ENCODE measurements at places on chromosomes 5 and 9. TPM values are rescaled to one million over a fixed set of nuclear protein-coding genes. Genes with fewer than 3 reads are reported as not detected.

CRB2 gene
- total RNA-seq, result not detected

GRXCR2 gene
- not detected for total RNA-seq

CCL27 gene
- 0.52 TPM for total RNA-seq

GRCh38 chr9:119398350-119398749, 29.1 kb upstream of the BRINP1 start:
- H3K4me3 ChIP-seq, result no peak overlapping the region
- H3K36me3 ChIP-seq, result no peaks in the 10 kb centered on the region
- H3K4me1 ChIP-seq, result no peaks in the 10 kb centered on the region

- peaks cover 11% of the 10 kb centered on the region for H3K27me3 ChIP-seq
- no peak overlapping the region for H3K4me3 ChIP-seq
- H3K36me3 ChIP-seq, result no peaks in the 10 kb centered on the region
- no peak for DNase-seq
Measured at GRCh38 chr5:170171811-170172210, 61.0 kb upstream of the C5orf58 start.

DNA sequence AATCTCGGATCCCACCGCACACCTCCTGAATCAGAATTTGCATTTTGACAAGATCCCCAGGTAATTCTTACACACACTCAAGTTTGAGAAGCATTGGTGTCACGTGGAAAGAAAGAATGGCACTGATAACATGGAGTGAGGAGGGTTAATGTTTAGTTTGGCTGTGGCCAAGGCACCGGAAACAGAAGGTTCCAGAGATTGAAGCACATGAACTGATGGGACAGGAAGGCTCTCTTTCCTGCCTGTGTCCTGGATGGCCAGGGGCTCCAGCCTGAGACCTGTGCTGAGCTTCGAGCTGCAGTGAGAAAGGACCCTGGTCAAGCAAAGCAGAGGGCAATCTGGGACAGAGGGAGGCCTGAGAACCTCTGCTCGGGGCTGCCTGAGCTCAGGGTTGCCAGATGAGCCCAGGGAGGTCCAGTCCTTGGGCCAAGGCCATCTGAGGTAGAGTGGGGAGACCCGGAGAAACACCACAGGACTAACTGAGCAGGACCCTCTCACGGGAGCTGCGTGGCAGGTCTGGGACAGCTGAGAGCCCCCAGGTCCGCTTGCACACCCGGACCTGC, 27.3 kb downstream of the AFAP1L1 start:
- no peak for DNase-seq
- H3K4me3 ChIP-seq, result no peak overlapping the region
- H3K27me3 ChIP-seq, result peaks cover 2% of the 10 kb centered on the region
- H3K36me3 ChIP-seq, result no peaks in the 10 kb centered on the region
- no peak overlapping the region for H3K27ac ChIP-seq

GRCh38 chr5:106874974-106875373, 795.8 kb downstream of the EFNA5 start:
- no peaks in the 10 kb centered on the region for H3K4me1 ChIP-seq
- H3K27me3 ChIP-seq, result no peaks in the 10 kb centered on the region
- no peak overlapping the region for H3K4me3 ChIP-seq
- DNase-seq, result no peak
- H3K36me3 ChIP-seq, result no peaks in the 10 kb centered on the region

- no peak overlapping the region for H3K4me3 ChIP-seq
- DNase-seq, result no peak
- H3K27me3 ChIP-seq, result no peaks in the 10 kb centered on the region
Measured at GRCh38 chr5:174560861-174561260, 163.5 kb upstream of the MSX2 start.

- no peaks in the 10 kb centered on the region for H3K36me3 ChIP-seq
- H3K27me3 ChIP-seq, result no peaks in the 10 kb centered on the region
- H3K4me3 ChIP-seq, result no peak overlapping the region
Measured at GRCh38 chr5:124399426-124399961, 346.9 kb downstream of the ZNF608 start.

DNA sequence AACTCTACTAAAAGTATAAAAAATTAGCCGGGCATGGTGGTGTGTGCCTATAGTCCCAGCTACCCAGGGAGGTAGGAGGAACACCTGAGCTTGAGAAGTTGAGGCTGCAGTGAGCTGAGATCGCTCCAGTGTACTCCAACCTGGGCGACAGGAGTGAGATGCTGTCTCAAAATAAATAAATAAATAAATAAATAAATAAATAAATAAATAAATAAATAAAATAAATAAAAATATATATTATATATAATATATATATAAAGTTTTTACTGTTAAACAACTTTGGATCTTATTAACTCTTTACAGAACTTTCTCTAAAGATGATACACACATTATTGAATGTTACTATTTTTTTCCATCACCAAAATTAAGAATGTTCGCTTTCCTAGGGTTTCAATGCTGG, 38.4 kb downstream of the HMGCR start:
- H3K36me3 ChIP-seq, result peaks cover 27% of the 10 kb centered on the region
- H3K4me3 ChIP-seq, result no peak overlapping the region
- DNase-seq, result no peak
- no peaks in the 10 kb centered on the region for H3K4me1 ChIP-seq

DNA sequence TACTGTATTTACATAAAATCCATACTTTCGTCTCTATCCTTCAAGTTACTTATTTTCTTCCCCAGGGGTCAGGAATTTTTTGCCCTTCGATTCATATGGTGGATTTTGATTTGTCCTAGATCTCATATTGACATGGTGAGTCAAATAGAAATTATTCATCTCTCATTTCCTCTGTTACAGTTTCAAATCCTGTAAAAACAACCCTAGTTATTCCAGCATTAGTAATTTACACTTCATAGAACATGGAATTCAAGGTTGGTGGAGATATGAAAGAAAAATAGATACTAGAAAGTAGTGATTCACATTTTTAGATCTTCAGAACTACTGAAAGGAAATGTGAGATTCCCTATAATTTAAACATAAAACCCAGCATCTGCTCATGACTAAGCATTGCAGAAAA, 1331.0 kb upstream of the CDH9 start:
- H3K27ac ChIP-seq, result no peak overlapping the region
- no peak overlapping the region for H3K4me3 ChIP-seq
- H3K27me3 ChIP-seq, result no peaks in the 10 kb centered on the region

GRCh38 chr9:34399729-34400128, 23.0 kb upstream of the MYORG start:
- no peak for DNase-seq
- H3K4me3 ChIP-seq, result no peak overlapping the region
- H3K27me3 ChIP-seq, result no peaks in the 10 kb centered on the region
- no peaks in the 10 kb centered on the region for H3K36me3 ChIP-seq

DNA sequence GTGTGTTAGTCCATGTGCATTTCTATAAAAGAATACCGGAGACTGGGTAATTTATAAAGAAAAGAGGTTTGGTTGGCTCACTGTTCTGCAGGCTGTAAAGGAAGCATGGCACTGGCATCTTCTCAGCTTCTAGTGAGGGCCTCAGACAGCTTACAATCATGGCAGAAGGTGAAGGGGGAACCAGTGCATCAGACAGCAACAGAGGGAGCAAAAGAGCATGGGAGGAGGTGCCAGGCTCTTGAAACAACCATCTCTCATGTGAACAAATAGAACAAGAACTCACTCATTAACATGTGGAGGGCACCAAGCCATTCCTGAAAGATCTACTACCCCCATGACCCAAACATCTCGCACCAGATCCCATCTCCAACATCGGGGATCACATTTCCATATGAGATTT, 89.2 kb upstream of the IL33 start:
- H3K4me3 ChIP-seq, result no peak overlapping the region
- H3K36me3 ChIP-seq, result no peaks in the 10 kb centered on the region
- peaks cover 23% of the 10 kb centered on the region for H3K27me3 ChIP-seq
- H3K27ac ChIP-seq, result no peak overlapping the region
- no peaks in the 10 kb centered on the region for H3K4me1 ChIP-seq

DNA sequence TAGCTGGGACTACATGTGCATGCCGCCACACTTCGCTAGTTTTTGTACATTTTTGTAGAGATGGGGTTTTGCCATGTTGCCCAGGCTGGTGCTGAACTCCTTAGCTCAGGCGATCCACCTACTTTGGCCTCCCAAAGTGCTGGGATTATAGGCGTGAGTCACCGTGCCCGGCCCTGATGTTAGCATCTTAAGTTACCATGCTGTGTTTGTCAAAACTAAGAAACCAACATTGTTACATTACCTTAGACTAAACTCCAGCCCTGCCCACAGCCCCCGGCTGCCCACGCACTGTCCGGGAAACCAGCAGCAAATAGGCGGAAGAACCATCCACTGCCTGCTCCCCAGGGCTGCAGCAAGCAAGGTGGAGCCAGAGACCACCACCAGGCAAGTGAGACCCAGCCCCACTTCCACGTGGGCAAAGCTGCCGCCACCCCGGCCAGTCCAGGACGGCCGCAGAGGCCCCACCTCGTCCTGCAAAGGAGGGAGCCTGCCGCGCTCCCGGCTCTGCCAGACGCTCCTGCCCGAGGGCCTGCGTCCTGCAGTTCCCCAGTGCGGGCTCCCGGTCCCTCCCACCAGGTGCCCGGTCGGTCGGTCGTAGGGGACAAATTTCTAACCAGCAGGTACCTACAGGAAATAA, 35.7 kb upstream of the TXN start:
- peaks cover 2% of the 10 kb centered on the region for H3K27me3 ChIP-seq
- no peaks in the 10 kb centered on the region for H3K36me3 ChIP-seq
- H3K4me3 ChIP-seq, result no peak overlapping the region
- H3K4me1 ChIP-seq, result no peaks in the 10 kb centered on the region
- DNase-seq, result no peak
- H3K27ac ChIP-seq, result no peak overlapping the region

GRCh38 chr9:136095070-136096058, at the start of gene NACC2:
Gene NACC2, minus strand, starts transcription at chr9:136095289. Its CDS starts 44,768 bp downstream, at chr9:136050521.
- H3K4me3 ChIP-seq, result peak within 1 kb of the TSS; percentile 68

DNA sequence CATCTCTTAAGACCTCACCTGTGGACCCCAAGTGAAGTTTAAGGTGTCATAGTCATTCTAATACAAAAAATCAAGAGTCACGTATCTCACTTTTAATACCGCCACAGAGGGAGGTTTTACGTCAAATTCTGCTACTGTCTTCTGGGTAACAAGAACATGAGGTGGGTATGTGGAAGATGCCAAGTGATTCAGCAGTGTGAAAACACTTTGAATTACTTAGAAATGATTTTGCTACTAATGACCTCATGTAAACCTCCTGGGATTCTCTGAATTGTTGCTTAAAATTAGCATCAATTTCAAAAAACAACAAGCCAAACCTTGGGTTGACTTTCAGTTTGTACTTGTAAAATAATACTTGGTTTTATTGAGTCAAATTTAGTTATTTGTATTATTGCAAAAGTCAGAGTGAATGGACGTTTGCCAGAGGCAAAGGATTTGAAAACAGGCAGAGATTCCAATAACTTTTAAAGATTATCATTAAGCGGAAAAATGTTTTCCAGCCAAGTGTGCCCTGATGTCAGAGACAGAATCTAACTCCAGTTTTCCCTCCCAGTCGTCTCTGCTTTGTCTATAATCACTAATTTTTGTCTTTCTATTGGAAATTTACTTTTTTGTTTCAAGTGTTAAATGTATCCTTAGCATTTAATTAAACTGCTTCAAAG, 8.8 kb downstream of the DMRT2 start:
- H3K27ac ChIP-seq, result no peak overlapping the region
- no peaks in the 10 kb centered on the region for H3K4me1 ChIP-seq
- H3K36me3 ChIP-seq, result no peaks in the 10 kb centered on the region

GRCh38 chr9:102506406-102506805, 488.7 kb upstream of the CYLC2 start:
- H3K27me3 ChIP-seq, result no peaks in the 10 kb centered on the region
- DNase-seq, result no peak
- no peaks in the 10 kb centered on the region for H3K4me1 ChIP-seq
- H3K27ac ChIP-seq, result no peak overlapping the region
- no peak overlapping the region for H3K4me3 ChIP-seq
- H3K36me3 ChIP-seq, result no peaks in the 10 kb centered on the region

DNA sequence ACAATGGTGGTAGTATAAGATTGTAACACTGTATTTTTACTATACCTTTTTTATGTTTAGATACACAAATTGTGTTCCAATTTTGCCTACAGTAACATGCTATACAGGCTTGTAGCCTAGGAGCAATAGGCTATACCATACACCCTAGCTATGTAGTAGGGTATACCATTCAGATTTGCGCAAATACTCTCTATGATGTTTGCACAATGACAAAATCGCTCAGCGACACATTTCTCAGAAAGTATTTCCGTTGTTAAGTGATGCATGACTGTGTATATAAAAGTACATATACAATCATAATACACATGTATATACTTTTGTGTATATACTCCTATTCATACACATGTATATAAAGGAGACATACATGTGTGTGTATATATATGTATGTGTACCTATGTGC, 34.8 kb downstream of the ENC1 start:
- H3K27ac ChIP-seq, result no peak overlapping the region
- H3K36me3 ChIP-seq, result no peaks in the 10 kb centered on the region
- no peaks in the 10 kb centered on the region for H3K4me1 ChIP-seq
- peaks cover 47% of the 10 kb centered on the region for H3K27me3 ChIP-seq

GRCh38 chr5:43840424-43841125, 237.6 kb downstream of the NNT start:
- no peaks in the 10 kb centered on the region for H3K4me1 ChIP-seq
- no peak overlapping the region for H3K4me3 ChIP-seq
- H3K36me3 ChIP-seq, result no peaks in the 10 kb centered on the region
- no peak overlapping the region for H3K27ac ChIP-seq
- DNase-seq, result no peak

DNA sequence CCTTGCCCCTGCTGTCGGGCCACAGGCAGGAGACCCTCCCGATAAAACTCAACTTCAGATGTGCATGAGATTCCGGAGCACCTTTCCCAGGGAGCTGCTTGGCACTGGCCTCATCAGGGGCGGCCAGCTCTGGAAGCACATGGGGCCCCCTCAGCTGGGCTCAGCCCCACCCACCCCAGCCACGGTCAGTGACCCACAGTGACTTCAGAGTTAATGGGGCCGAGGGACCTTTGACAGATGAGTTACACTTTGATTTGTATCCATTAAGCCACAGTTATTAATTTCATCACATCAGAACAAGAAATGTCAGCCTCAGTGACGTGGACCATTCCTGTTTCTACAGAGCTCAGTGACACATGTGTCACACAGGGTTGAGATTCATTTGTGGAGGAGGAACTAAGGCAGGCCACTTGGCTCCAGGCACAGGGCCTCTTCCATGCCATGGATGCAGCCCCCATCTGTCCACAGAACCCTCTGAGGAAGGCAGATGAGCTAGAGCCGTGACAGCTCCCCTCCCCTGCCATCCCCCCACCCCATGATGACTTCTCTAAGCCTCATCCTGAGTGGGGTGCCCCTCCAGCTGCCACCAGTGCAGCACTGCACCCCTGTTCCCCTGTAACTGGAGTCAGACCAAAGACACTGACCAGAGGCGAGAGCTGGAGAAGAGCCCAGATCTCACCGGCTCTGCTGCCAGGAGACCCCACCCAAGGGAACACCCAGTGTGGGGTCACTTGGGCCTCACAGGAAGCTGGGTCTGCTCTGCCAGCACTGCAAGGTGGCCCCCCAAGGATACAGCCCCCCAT, 69.4 kb upstream of the ADAMTS2 start:
- H3K27me3 ChIP-seq, result no peaks in the 10 kb centered on the region
- H3K4me1 ChIP-seq, result no peaks in the 10 kb centered on the region
- no peaks in the 10 kb centered on the region for H3K36me3 ChIP-seq
- DNase-seq, result no peak
- no peak overlapping the region for H3K4me3 ChIP-seq
